ENCODE measurements at places on chromosomes 7 and 10. TPM values are rescaled to one million over a fixed set of nuclear protein-coding genes. Genes with fewer than 3 reads are reported as not detected.

The GHRHR gene
- polyA plus RNA-seq, result not detected

The POR gene
- 54.4 TPM for polyA plus RNA-seq

The PHYHIPL gene
- not detected for polyA plus RNA-seq

DNA sequence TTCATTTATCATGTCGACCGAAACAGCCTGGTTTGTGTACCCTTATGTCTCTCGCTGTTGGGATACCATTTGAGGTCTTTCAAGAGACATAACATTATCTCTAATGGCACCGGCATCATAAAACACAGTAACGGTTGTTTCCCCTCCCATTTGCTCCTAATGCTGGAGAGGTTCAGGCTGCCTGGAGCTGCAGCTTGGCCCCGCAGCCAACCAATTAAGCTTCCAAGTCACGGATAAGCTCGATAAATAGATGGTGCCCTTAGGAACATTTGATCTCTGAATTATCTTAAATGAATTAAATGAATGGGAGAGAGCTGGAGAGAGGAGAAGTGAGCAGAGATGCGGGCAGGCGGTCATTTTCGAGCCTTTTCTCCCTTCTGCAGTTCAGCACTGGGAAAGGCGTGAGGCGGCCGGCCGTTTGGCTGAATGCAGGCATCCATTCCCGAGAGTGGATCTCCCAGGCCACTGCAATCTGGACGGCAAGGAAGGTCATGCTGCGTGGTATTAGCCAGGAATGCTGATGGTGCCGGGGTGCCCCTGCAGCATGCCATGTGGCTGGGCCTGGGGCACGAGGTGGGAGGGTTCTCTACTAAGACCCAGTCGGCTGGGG is 12.6 kb downstream of the CPA4 start:
- DNase-seq, result no peak

The DBF4 gene
- polyA plus RNA-seq, result 15.5 TPM

DNA sequence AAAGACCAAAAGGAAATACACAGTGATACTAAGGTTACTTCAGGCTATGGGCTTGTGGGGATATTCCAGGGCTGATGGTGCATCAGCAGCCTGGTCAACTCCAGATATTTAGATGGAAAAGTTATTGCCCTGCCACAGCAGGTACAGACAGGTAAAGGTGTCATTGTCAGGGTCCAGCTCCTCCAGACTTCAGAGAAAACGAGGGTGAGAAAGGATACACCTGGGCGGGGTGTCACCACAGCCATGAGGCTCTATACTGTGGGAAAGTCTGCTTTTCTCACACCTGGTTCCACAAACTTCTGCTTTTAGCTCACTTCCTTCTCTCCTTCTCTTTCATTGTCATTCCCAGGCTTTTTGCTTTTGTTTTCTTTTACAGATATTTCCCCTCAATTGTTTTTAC is 2.0 kb upstream of the C10orf120 start:
- no peak for DNase-seq

DNA sequence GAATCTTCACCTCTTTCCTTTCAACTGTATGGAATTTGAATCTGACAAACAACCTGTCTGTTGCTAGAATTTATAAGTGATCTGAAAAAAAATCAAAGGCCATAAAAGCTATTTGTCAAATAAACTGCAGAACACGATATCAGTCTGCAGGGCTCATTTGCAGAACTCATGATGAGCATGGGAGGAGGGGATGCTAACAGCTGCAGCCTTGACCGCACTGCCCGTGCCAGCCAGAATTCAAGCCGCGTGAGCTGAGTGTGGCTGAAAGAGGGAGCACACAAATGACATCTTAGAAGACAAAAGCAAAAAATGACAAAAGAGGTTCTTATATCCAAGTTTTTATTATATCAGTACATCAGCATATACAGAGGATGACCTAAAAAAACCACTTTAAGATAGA is 15.7 kb downstream of the LRRTM3 start:
- no peak for DNase-seq

- DNase-seq, result peak; percentile 31
Observed at GRCh38 chr10:30858499-30858898, 173.2 kb downstream of the ZNF438 start.

DNA sequence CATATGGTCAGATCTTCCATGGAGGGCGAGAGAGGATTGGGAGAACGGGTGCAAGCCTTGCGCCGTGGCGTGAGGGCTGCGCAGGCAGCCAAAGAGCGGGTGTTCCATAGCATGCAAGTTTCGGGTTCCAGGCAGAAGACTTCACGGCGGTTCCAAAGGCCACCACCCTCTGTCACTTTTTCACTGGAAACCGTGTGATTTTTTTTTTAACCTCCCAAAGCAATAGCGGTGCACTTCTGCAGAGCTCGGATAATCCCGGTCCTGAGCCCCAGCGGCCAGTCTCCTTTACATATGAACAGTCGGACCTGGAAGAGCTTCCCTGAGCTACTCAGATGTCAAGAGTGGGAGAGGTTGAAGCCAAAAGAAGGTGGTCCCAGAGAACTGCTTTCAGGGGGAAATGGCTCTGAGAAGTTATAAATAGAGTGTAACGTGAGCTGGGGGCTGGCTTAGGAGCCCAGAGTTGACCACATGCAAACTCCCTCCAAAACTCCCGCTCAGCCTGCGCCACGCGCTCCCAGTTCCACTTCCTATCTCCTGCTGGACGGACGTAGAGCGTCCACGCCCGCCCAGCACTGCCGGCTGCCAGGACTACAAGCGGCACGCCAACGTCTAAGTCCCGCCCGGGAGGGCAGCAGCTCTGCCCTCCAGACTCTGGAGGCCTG is at the start of gene MEOX2:
MEOX2 (minus strand) TSS at position 389 of the 662 bp plus-strand sequence; CDS start at position 108, 281 bp downstream.
- DNase-seq, result peak; percentile 66

DNA sequence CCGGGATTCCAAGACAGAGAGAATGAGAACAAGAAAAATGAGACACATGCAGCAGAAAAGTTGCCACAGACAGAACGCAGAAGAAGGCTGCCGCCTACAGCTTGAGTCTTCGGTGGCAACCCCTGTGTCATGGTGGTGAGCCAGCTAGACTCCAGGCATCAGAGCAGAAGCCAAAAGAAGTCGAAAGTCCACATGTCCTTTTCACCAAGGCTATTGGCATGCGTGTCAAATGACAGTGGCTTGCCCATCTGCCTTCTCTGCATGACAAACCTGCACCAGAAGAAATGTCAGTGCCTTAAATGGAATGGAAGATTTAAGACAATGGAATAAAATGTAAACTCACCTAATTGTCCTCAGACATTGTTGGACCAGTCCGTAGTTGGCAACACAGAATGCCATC is 93.9 kb upstream of the NPSR1 start:
- DNase-seq, result no peak

DNA sequence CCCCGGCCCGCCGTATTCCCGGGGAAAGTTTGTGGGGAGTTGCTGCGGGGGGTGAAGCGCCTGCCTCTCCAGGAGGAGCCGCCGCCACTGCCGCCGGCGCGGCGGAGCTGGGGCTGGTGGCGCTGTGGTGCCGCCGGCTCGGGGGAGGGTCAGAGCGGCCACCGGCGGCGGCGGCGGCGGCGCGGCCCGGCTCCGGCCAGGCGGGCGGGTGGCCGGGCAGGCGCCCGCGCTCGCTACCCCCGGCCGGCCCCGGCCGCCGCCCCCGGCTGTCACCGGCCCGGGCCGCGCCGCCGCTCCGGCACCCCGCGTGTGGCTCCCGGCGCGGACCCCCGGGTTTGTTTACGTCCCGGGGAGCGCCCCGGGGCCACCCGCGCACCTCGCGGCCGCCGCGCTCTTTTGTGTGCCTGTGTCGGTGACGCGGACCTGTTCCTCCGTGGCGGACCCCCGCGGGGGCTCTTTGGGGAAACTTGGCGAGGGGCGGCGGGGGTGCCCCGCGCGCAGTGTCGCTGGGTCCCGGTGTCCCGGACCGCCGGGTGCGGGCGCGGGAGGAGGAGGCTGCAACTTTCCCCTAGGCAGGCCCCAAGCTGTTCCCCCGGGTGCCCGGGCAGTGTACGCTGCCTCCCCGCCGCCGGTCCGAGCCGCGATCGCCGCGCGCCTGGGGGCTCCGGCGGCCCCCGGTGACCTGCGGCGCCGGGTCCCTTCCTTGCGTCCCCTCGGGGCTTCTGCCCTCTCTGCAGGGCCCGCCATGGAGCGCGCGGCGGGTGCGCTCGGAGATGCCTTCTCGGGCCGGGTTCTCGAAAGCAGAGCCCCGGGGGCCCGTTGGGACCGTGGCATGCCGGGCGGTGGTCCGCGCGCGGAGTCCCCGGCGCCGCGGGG is 593 bp upstream of the CUX1 start:
- peak; percentile 73 for DNase-seq

- no peak for DNase-seq
Observed at GRCh38 chr7:17952387-17952786, 12.1 kb upstream of the SNX13 start.

The KEL gene
- polyA plus RNA-seq, result not detected

The CABCOCO1 gene
- 1.2 TPM for polyA plus RNA-seq

DNA sequence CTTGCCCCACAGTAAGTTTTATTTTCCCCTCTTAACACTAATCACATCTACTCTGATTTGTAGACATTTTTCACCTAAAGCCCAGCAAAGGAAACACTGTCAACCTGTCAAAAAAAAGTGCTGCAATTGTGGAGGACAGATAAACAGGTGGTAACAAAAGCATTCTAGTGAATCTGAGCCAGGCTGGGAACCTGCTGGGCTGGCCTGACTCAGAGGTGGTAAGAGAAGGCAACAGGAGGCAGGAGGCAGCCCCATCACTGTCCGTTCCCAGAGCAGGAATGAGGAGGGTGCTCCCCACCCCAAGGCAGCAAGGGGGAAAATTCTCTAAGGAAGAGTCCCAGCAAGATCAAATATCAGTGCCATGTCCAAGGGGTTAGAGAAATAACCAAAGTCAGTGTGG is 19.5 kb upstream of the HERPUD2 start:
- DNase-seq, result no peak

DNA sequence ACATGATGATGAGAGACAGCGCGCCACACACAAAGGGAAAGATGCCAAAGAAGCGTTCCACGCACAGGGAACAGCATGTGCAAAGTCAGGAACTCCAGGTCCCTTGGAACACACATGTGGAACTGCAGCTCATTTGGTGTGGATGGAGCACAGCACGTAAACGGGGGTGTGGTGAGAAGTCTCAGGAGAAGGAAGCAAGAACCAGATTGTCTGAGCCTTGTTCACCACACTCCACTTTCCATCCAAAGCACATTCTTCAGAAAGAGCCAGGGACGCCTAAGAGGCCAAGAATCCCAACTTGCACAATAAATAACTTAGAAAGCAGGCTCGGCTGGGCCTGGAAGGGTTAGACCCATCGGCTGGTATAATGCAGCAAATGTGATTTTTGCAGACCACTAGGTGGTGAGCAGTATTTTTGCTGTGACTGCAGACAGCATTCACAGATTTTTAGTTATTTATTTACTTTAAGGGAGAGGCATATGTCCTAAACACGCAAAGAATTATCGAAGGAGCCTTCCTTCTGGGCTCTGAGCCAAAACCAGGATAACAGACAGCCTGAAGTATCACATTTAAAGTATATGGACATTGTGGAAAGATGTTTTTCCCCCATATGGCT is 27.9 kb upstream of the ASCC1 start:
- DNase-seq, result peak; percentile 95

The SLC26A5 gene
- polyA plus RNA-seq, result not detected

DNA sequence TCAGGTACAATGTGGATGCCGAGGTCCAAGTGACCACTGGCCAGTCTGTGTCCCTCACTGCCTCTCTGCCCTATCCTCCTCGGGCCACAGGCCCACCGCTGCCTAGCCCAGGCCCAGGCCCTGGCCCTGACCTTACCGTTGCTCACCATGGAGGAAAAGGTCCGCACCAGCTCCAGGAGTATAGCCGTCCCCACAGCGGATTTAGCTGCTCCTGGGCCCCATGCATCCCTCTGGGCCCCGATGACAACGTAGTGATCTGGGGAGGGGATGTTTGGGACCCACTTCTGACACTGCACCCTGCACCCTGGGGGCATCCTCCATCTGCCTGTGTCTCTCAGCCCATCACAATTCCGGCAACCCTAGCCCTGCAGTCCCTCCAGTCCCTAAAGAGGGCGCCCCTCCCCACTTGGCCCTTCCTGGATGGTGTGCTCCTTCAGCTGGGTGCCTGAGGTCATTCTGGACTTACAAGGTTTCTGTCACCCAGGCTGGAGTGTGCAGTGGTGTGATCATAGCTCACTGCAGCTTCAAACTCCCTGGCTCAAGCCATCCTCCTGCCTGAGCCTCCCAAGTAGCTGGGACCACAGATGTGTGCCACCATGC is 12.1 kb downstream of the TFR2 start:
- DNase-seq, result peak; percentile 32

- DNase-seq, result no peak
Observed at GRCh38 chr7:152521420-152522337, 85.9 kb upstream of the KMT2C start.

The TMEM213 gene
- not detected for polyA plus RNA-seq

- no peak for DNase-seq
Observed at GRCh38 chr10:34373211-34373610, 441.9 kb downstream of the PARD3 start.

- DNase-seq, result no peak
Observed at GRCh38 chr7:23969443-23969842, 259.4 kb downstream of the STK31 start.

DNA sequence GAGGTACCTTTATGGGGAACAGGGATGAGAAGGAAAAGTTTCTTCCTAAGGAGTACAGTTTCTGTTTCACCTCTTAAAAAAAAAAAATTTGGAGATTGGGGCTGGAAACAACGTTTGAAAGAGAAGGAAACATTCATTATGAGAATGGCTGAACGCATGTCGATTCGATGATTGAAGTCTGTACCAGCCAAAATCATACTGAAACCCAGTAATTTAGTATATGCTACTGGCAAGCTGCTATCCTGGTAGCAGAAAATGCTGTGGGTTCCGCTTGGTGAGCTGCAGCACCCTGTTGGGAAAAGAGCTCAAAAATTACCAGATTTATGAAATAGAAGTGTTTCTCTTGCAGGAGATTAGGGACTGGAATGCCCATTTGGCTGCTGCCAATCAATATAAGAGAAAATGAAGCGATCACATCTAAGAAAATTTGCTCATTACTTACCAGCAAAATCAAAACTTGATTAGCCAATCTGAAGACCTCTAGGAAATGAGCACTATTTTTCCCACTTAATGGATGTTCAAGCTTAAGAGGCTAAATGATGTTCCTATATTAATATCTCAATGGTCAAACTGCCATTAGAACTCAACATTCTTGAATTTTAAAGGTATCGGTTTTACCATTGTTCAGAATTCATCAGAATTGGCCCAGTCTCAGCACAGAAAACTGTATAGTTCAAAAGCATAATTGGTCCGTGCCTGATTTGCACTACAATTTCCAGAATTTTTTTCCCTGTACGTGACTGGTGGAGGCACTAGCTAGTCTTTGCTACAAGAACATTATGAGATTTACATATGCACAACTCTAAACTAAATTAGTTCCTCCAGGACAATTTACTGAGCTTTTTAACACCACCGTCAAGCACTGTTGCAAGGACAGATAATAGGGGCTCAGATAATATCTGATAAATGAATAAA is 1.2 kb upstream of the ITGB1 start:
- DNase-seq, result peak; percentile 43
